Urothelium cell line (cell line): ENCODE measurements at places on chromosomes 1 and 21.

GRCh38 chr1:226622012-226622411 lies 73.4 kb downstream of the STUM start:
- no peak for DNase-seq

DNA sequence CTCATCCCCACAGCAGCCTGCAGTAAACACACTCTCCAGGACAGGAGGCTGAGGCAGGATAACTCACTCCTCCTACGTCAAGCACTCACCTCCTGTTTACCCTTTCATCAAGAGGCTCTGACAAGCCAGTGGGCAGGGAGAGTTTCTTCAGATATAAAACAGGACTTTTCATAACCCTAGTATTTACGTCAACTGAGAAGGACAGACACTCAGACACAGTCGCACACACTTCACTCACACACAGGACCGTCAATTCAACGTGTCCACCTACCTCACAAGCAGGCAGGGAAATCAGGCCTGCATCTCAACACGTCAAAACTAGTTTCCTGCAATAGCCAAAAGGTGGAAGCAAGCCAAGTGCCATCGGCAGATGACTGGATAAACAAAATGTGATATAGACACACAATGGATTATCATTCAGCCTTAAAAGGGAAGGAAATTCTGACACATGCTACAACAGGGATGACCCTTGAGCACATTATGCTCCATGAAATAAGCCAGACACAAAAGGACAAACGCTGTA lies 48.6 kb downstream of the ITPKB start:
- DNase-seq, result no peak

DNA sequence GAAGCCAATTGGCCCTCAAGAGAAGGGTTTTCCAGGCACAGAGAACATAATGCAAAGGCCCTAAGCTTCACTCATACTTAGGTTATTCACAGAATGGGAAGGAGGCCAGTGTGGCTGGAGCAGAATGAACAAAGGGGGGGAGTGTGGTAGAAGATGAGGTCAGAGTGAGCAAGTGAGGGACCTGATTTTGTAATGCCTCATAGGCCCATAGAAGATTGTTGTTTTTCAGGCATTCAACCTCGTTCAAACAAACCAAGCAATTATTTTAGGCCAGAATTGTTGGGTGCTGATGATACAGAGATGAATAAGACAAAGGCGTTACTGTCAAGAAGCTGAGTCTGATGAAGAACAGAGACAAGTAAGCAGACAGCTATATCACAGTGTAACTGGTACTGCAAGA lies 54.5 kb upstream of the RAP1A start:
- DNase-seq, result peak; percentile 23

DNA sequence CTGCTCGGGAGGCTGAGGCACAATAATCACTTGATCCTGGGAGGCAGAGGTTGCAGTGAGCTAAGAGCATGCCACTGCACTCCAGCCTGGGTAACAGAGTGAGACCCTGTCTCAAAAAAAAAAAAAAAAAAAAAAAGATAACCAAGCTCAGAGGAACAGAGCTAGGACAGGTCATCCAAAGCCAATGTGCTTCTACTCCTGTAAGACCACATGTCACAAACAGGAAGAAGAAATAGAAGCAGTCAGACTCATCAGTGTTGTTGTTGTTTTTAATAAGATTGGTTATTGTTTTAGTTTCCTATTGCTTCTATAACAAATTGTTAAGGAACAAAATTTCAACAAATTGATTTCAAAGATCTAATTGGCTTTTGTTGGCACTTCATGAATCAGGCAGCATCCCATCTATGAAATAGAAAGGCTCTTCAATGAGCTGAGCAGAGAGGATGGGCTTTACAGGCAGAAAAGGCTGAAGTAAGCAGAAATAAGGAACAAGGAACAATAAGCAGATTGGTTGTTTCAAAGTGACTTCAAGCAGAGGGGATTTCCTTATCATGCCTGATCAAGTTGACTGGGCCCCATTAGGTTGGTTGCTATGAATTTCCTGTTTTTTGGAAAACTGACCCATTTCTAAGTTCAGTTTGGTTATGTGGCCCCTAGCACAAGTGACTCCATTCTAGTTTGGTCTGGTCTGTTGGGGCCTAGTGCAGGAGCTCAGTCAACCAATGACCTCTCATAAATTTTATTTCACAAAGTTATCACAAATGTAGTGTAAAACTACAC lies 6.0 kb upstream of the AKNAD1 start:
- DNase-seq, result no peak

DNA sequence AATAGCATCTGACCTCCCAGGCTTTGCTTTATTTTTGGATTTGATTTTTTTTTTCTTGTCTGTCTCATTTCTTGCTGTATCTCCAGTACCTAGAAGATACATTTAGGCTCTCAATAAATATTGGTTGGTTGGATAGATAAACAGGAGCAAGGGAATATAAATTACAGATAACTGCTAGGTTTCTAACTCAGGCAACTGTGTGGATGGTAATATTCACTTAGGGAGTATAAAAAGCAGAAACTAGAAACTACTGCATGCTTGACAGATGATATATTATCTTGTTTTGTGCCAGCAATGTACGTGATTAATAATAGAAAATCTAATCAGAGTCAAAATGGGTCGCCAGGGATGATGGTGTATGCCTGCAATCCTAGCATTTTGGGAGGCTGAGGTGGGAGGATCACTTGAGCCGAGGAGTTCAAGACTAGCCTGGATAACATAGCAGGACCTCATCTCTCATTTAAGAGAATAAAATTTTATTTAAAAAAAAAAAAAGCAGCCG lies 31.0 kb upstream of the TARS2 start:
- no peak for DNase-seq

DNA sequence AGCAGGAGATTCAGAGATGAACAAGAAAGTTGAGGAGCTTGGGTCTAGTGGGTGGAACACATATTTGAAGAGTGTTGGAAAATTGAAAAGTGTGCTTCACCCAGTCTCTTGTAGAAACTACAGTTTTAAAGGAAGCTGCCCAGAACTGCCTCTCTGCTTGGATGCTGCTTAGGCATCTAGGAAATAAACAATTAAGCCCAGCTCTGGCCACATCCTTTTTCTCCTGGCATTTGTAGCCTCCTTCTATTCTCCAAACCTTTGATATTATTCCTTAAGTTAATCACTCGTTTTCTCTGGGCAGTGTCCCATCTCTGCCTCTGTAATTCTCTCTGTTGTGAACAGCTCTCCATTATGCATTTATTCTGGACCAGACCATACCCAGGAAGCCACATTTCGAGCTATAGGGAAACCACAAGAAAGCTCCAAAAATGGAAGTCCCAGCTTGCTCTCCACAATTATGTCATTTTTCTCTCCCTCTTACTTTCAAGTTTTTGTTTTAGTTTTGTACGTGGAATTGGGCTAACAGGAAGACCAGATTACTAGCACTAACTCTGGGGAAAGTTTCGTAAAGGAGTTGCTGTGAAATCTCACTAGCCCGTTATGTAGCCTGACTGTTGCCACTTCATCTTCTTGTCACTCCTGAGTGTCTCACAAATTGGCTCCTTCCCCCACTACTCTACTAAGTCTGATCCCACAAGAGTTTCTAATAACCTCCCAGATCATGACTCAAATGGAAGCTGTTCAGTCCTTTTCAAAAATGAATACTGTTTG lies 102.2 kb downstream of the NTMT2 start:
- DNase-seq, result no peak

DNA sequence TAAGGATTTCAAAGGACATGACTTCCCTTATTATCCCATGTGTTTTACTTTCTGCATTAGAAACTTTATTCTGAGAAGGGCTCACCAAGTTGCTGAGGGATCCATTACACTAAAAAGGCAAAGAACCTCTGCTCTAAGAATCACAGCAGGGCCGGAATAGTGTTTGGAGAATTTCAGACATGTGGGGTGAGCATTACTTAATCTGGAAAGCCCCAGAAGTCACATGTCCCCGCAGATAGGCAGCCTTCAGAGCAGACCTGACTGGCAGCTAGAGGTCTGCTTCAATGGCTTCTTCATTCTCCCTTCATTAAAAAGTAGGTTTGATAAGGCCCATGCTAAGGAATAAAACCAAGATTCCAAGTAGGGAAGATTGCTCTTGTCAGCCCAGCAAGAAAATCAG lies 52.6 kb upstream of the RBM15 start:
- no peak for DNase-seq

DNA sequence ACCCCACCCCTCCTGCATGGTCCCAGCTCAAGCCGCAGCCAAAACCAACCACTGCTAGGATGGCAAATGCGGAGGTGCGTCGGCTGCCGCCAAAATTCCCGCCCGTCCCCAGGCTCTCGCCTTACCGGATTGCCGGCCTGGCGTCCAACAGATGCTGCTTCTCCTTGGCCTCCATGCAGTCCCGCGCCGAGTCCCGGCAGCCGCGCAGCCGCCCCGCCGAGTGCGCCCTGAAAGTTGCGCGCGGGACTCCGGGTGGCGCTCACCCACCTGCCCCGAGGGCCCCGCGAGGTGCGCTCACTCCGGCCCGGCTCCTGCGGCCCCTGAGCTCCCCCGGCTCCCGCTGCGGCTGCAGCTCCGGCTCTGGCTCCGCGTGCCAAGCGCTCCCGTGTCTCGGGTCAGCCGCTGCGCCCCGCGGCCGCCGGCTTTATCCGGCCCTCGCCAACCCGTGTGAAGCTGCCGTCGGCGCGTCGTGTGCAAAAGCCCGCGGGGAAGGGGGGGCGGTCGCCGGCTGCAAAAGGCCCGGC lies at the start of gene SLC30A2:
Gene SLC30A2 (minus strand): TSS at position 397 of the 524 bp plus-strand sequence. CDS start 222 bp downstream, at position 175.
- no peak for DNase-seq

DNA sequence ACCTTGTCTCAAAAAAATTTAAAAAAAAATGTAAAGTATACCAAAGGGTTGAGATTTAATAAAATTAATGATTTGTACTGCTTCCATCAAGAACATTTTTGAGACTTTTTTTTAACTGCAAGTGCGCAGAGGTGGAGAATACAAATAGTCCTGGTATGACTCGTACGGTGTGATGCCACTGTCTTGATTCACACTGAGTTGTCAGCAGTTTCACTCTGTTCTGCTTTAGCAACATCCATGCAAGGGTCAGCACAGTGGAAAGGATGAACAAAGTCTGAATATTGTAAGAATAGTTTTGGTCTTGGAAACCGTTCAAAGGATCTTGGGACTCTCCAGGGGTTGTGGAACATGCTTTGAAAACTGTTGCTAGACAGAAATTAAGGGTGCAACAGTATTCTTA lies 40.2 kb downstream of the EXO1 start:
- DNase-seq, result no peak

DNA sequence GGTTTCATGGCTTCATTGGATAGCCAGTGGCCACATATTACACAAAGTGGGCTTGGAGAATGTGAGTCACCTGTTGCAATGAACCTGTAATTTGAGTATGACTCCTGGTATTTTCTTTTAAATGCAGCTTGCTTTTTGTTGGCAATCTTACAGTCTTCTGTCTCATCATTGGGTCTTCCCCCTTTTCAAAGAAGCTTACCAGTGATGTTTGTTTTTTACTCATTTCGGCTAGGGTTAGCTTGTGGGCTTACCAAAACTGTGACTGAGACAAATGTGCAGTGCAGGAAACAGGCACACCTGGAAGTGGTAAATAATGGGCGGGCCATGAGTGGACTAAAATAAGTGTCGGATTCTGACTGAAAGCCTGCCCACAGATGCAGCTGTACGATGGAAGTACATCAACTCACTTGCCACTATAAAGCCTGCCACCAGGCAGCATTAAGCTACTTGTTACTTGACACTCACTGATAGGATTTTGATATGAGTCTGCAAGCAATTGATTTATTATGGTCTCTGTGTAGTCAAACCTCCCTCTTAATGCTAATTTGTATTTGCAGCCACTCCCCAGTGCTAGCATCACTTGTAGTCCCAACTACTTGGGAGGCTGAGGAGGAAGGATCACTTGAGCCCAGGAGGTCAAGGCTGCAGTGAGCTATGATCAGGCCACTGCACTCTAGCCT lies 4.2 kb downstream of the HHAT start:
- no peak for DNase-seq

DNA sequence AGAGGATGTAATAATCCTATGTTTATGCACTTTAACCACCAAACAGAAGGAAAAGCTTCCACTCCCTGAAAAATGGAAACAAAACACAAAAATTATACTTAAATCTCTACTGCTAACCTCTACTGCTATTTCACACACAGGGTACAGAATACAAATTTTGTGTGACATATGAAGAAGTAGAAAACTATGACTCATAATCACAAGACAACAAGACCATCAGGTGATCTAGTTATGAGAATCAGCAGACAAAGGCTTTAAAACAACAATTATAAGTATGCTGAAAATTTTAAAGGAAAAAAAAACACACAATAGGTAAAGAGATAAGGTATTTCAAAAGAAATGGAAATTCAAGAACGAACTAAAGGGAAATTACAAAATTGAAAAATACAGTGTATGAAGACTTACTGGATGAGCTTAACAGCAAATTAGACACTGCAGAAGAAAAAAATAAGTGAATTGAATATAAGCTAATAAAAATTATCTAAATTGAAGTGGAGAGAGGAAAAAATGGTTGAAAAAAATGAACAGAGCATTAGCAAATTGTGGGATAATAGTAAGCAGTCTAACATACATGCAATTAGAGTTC lies 13.6 kb upstream of the NAV1 start:
- DNase-seq, result no peak

DNA sequence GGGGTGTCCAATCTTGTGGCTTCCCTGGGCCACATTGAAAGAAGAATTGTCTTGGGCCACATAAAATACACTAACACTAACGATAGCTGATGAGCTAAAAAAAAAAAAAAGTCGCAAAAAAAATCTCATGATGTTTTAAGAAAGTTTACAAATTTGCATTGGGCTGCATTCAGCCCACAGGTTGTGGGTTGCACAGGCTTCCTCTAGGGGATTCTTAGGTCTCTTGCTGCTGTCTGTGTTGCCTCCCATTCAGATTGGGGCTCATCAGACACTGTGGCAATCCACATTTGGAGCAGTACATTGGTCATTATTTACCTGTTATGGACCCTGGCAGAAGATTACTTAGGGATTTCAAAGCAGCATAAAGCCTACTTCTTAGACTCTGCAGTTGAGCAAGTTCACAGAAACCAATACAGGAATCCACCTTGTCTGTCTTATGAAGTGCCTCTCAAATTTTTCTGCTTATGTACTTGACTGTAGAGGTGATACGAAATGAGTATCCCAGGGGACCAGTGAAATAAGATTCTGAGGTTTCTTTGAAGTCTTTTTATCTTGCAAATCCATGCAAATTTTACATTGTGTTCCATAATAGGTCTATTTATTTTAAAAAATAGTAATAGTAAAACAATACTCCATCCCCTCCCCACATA lies 205.5 kb downstream of the RPS6KC1 start:
- no peak for DNase-seq

DNA sequence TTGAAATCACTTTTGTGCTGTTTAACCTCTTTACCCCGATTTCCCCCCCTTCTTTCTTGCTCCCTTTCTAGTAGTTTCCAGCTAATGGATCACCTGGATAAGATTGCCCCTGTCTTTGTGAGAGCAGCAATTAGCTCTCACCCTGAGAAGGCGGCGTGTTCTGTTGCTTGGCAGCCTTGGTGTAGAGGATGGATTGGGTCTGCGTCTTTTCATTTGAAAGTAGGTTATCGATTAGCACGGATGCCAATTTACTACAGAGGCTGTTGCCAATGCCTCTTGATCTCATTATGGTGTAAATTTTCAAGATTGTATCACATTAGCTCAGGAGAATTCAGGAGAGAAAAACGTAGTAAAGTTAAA lies 26.4 kb downstream of the KIF26B start:
- no peak for DNase-seq

GRCh38 chr1:247966532-247967204 lies 1.6 kb downstream of the OR2AK2 start:
- DNase-seq, result no peak
